Lung microvascular endothelial cell (primary cell): ENCODE measurements at places on chromosomes 16 and 17.
A peak's percentile ranks its signal among the peaks of the same experiment; 100 is the strongest.

- peak; percentile 12 for DNase-seq
Observed at GRCh38 chr17:44004077-44004760, at the start of gene NAGS. NAGS (plus strand) TSS chr17:44004622; CDS start chr17:44004664, 42 bp downstream.

GRCh38 chr17:51651513-51652298 is 391.4 kb downstream of the UTP18 start:
- DNase-seq: no peak

GRCh38 chr16:4372578-4373355 is 1.1 kb downstream of the VASN start:
- peak; percentile 88 for DNase-seq

DNA sequence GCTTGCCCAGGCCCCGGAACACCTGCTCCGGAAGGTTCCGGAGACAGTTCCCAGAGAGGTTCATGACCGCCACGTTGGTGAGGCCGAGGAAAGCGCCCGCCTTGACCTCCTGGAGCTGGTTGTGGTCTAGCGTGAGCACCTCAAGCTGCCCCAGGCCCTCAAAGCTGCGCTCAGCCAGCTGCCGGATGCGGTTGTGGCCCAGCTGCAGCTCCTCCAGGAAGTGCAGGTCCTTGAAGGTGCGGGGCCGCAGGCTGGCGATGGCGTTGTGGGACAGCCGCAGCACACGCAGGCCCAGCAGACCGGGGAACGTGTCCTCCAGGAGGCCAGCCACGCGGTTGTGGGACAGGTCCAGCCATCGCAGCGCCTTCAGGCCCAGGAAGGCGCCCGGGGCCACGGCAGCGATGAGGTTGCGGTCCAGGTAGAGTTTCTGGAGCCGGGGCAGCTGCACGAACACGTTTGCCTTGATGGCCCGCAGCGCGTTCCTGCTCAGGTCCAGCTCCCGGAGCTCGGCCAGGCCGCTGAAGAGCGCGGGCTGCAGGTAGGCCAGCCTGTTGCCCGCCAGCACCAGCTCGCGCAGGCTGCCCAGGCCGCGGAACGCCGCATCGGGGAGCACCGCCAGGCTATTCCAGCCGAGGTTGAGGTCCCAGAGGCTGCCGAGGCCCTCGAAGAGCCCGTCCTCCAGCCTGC is 2.1 kb downstream of the IGFALS start:
- no peak for DNase-seq

- no peak for DNase-seq
Observed at GRCh38 chr16:49821614-49822282, 34.2 kb downstream of the ZNF423 start.

- DNase-seq: no peak
Observed at GRCh38 chr16:89155851-89156739, 15.5 kb upstream of the CDH15 start.

DNA sequence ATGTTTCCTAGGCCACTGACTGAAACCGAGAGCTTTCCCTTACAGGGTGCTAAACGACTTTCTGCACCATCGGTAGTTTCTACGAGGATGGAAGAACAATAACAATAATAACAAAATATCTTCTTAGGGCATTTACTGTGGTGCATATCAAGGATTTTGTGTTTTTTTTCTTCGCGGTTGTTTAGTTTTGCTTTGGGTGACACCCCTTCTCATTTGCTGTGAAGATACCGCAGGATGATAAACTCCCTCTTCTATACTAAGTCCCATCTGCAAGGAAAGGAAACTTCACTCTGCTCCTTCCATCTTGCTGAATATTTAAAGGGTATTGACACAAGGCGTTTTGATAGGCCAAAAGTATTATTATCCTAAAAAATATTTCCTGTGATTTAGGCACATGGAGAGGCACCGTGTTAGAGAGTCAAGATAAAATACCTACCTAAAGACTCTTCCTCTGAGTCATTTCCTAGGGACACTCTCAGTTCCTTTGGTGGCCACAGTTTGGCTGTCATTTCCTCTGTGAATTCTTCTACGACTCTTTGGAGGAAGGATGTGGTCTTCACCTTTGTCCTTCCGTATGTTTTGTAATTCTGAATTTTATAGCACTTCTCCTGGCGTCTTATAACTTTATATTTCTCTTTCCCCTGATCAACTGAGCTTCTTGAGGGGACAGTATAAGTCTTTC is 318.8 kb downstream of the CDH13 start:
- DNase-seq: no peak

GRCh38 chr17:9371019-9371418 is 204.6 kb downstream of the STX8 start:
- peak; percentile 54 for DNase-seq

GRCh38 chr16:10088380-10088793 is 93.8 kb downstream of the GRIN2A start:
- DNase-seq: no peak

DNA sequence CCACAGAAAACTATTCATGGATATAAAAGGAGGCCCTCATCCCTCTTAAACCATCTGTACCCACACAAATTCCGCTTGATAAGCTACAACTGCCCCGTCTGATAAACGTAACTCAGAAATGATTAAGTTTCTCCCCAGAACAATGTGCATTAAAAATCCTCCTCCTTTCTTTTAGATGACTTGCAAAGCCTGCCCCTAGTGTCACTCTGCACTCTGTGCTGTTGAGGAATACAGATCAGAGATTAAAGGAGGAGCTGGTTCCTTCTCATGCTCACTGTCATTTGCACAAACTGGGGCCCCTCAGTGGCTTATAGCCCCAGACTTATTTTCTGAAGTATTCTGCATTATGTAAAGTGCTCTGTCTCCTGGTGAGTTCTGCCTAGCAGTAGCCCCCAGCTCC is 33.3 kb downstream of the CDRT15 start:
- DNase-seq: no peak

DNA sequence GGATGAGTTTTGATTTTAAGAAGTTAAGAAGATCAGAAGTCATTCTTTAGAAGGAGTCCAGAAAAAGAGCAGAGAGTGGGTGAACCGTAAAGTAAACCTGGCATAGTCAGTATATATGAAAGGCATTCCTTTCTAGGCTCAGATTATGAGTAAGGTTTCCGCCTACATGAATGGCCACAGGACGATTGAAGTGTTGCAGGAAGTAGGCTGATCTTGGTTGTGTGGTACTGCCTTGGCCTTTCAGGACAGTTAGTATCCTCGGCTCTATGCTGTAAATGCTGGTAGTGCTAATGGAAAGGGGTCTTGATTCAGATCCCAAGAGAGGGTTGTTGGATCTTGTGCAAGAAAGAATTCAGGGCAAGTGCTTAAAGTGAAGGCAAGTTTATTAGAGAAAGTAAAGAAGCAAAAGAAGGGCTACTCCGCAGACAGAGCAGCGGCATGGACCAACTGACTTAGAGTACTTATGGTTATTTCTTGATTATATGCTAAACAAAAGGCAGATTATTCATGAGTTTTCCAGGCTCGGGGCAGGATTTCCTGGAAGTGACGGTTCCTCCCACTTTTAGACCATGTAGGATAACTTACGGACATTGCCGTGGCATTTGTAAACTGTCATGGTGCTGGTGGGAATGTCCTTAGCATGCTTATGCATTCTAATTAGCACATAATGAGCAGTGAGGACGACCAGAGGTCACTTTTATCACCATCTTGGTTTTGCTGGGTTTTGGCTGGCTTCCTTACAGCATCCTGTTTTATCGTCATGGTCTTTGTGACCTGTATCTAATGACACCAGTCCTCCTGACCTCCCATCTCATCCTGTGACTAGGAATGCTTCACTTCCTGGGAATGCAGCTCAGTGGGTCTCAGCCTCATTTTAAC is 164.8 kb downstream of the SNX29 start:
- peak; percentile 74 for DNase-seq

DNA sequence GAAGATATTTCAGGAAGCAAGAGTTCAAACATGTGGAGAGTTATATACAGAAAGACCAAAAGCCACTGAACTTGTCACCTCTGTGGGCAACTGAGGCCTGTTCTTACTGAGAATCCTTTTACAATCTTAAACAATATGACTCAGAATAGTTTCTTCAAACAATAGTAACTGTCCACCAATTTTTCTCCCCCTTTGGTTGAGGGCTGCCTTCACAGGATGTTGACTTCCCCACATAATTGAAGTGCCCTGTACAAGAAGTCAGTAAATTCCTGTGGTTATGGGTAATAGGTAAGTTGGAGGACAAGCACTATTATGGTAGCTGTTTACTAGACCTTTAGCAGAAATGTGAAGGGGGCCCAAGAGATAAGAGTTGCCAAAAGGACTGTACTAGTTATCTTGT is 215.8 kb downstream of the CDH8 start:
- DNase-seq: no peak

- no peak for DNase-seq
Observed at GRCh38 chr17:21291862-21292261, 7.4 kb downstream of the MAP2K3 start.

GRCh38 chr16:51002881-51003490 is 148.1 kb downstream of the SALL1 start:
- no peak for DNase-seq

GRCh38 chr17:82929676-82930042 is 89.8 kb upstream of the ZNF750 start:
- DNase-seq: no peak

- DNase-seq: no peak
Observed at GRCh38 chr17:19010729-19011505, 6.4 kb upstream of the FAM83G start.

GRCh38 chr16:325375-326145 is 27.0 kb downstream of the AXIN1 start:
- DNase-seq: no peak

DNA sequence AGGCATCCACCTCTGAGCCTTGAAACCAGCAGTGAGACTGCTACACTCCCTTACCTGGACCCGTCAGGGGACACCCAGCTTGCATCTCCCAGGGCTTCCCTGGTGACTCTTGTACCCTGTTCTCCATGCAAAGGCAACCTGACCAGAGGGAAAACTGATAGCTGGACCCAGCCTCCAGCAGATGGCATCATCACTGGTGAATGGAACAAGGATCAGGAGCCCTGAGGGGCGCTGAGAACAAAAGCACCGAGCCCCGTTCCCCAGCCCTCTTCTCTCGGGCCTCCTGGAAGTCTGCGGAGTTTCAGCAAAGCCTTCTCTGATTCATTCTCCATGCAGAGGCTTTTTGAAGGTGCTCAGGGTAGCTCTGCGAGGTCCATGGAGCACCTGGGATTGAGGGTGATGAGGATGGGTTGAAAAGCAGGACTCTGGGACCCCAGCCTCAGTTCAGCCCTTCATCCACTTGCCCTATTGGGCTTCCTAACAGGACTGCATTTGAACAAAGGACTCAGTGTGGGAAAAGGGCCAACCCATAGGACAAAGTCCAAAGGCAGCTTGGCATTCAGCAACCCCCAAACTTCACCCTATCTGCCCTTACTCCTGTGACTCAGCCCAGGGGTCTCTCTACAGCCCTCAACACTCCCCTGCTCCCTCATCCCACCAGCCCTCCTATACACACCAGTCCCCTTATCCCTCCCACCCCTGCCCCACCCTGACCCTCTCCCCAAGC is 45.0 kb upstream of the LHX1 start:
- no peak for DNase-seq

DNA sequence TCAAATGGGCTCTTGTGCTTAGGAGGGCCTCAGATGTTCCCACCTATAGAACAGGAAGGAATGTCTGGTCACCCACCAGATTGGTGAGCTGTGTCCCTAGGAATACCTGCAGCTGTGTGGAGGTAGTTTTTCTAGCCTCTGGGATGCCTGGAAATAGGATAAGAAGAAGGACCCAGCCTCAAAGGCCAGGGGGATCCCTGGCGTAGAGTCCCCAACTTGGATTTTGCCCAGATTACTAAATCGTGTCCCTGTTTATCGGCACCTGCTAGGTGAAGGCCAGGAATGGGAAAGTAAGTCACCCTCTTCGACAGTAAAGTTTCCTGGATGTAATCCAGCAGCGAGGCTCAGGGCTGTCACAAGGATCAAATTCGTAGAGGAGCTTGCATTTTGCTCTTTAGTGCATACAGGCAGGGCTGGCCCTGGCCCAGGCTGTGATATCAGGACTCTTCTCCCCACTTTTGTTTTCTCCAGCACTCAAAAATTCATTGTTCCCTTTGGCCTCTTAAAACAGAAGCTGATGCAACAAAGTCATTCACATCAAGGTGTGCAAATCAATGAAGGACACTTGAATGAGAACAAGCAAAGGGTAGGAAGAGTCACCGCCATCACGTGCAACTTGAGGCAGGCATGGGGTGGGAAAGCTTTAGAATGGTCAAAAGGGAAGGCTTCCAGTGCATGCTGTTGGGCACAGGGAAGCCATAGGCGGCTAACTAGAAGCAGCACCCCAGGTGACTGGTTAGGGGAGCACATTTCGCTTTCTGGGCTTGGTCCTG is 7.5 kb downstream of the SLC13A2 start:
- no peak for DNase-seq

DNA sequence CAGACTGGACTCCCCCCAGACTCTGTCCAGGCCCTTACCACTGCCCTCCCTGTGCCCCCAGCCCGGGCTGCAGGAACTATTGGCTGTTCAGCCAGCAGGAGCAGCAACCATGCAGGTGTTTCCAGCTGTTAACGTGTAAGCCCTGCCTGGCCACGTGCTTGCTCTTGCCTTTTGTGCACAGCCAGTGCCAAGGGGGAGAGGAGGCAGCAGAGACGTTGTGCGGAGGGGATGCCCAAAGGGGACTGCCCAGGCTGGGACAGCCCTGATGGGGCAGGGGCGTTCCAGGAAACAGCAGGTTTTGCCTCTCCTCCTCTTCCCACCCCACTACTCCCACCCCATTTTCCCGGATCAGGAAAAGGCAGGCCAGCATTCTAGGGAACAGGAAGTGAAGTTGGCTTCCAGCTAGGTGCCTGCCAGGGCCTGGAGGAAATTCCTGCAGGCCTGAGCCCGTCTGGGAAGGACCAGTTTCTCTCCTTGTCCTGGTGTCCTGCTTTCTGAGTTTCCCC is 16.7 kb upstream of the LASP1NB start:
- DNase-seq: peak; percentile 66

DNA sequence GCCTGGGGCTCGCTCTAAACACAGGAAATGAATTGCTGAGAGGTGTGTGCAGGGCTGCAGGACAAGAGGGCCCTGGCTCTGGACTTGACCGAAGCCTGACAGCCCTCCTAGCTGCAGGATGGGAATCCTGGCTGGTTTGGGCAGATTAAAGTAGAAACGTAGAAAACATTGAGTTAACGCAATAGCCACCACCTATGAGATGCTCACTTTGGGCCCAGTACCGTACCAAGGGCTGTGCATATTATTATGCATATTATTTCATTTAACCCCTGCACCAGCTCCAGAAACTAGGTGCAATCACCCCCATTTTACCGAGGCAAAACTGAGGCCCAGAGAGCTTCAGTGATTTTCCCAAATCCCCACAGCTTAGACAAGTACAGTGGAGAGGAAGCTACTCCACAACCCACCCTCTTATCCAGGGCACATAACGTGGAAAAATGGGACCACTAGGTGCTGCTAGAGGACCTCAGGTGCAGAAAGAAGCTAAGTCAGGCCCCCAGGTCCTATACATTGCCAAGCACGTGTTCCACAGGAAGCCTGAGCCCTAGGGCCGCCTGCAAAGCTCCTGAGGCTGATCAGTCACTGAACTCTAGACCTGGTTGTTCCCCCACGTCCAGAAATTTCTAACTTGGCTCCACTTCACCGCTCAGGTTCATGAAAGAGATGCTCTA is 79.2 kb downstream of the MYH11 start:
- DNase-seq: peak; percentile 44

GRCh38 chr17:15501793-15502192 is 34.4 kb upstream of the CDRT4 start:
- no peak for DNase-seq
